ENCODE measurements at places on chromosomes 3 and 15.

DNA sequence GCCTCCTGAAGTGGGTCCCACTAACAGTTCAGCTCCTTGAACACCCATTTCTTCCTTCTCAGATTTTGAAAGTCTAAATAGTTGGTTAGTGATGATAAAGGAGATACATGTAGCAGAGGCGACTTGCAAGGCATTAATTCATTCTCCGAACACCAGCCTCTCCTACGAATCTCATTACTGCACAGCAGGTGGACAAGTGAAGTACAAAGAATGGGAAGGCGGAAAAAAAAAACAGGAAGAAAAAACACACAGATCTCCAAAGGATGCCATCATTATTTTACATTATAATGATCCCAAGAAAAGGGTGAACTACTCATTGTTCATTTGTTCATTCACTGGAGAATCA, 276.5 kb downstream of the MAGI1 start:
- DNase-seq = no peak

GRCh38 chr3:12428126-12428525, 56.2 kb upstream of the TSEN2 start:
- no peak for DNase-seq

- no peak for DNase-seq
Measured at GRCh38 chr3:110881069-110881468, 190.5 kb upstream of the NECTIN3 start.

DNA sequence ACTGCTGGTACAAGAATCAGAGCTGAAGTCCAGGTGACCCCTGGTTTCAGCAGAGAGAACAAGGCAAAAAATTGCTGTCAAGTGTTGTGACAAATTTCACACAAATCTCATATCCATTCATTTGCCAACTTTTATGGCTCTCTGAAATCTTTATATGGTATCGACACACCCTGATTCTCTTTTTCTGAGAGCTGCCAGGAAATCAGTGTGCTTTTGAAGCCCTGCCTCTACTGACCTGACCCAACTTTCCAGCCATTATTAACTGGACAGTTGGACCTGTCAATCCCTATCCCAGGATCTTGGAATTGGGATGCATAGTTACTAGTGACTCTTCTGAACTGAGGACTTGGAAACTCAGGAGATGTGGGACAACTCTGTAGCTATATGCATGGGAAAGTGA, 288.2 kb upstream of the GADL1 start:
- no peak for DNase-seq

DNA sequence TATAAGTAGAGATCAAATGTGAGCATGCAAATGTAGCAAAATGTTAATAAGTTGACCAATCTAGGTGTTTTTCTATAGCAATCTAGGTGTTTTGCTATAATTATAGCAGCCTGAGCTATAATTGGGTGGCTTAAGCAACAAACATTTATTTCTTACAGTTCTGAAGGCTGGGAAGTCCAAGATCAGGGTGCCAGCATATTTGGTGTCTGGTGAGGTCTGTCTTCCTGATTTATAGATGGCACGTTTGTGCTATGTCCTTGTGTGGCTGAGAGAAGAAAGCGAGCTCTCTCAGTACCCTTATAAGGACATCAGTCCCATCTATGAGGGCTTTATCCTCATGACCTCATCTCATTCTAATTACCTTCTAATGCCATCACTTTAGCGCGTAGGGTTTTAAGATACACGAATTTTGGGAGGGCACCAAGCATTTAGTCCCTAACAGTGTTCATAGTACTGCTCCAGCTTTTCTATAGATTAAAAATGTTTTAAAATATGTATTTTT, 171.1 kb downstream of the GHSR start:
- DNase-seq = no peak

- no peak for DNase-seq
Measured at GRCh38 chr3:195550723-195551122, 7.6 kb upstream of the PPP1R2 start.

DNA sequence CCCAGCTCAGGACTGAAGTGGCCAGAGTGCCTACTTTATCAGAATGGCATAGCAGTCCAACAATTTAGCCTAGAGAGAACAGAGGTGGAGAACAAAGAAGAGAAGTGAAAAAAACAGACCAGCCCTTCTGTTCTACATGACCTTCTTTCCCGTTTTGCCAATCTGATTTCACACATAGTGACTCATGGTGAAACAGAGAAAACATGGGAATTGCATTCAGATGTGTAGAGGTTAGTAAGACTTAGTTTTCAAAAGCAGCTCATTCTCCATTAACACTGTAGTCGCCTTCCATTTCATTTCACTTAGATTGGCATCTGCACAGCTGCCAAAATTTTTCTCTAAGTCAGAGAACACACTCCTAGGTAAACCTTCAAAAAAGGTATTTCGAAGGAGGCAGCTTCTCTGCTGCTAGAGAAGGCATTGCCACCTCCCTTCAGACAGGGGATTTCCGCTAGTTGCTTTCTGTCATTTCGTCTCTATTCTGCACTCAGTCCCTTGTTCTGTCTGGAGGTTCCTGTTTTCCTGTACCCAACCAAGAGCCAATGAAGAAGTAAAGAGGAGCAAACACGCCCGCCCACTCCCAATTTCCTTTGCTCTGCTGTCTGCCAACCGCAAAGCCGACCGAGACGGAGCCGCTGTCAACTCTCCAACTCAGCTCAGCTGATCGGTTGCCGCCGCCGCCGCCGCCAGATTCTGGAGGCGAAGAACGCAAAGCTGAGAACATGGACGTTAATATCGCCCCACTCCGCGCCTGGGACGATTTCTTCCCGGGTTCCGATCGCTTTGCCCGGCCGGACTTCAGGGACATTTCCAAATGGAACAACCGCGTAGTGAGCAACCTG, at the start of gene ARL6IP5:
ARL6IP5 (plus strand) TSS at position 612 of the 842 bp plus-strand sequence; CDS start at position 723, 111 bp downstream.
- DNase-seq = peak; percentile 78

GRCh38 chr15:37041042-37041441, 59.3 kb downstream of the MEIS2 start:
- no peak for DNase-seq
